GM03348 (cell line): ENCODE measurements at places on chromosomes 12 and 14.

DNA sequence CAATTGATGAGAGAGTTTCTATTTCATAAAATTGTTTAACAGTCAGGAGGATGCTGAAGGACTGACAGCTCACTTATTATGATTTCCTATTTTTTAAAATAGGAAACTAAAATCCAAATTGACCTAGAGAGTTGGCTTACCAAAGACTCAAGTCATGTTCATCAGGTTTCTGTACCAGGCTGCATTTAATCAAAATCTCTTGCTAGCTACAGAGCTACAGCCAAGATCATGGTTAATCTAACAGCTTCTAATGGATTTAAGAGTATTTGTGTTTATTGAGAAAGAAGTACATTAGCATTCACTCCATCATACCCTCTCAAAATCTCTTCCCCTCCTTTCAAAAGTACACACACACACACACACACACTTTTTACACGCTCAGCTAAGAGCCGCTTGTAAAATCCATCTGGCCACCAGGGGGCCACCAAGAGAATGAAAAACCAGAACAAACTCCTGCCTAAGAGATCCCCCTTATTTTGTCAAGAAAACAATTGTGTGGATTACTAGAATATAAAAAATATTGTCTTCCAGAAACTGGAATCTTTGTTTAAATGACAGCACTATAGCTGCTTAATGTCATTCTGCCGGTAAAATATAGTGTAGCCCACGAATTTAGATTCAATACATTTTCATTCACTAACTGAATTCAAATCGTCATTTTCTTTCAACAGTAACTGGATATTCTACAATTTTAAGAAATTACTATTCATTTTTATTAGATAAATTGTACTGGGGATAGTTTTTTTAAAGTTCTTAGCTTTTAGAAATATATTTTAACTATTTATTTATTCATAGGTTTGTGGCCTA is 334.0 kb downstream of the BTG1 start:
- DNase-seq, result peak; percentile 51

GRCh38 chr12:107404981-107405380 is 280.6 kb upstream of the PWP1 start:
- peak; percentile 32 for DNase-seq

DNA sequence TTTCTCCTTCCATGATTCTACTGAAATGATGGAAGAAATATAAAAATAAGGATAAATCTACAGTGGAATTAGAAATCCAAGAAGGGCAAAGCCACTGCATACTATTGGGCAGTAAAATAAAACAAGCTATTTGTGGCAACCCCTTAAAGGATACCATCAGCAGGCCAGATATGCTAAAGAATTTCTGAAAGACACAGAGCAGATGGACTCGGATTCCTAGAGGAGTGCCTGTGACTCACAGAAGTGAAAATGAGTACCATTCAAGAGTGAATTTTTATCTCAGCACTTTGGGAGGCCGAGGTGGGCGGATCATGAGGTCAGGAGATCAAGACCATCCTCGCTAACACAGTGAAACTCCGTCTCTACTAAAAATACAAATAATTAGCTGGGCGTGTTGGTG is 318.1 kb downstream of the LRIG3 start:
- DNase-seq, result no peak

DNA sequence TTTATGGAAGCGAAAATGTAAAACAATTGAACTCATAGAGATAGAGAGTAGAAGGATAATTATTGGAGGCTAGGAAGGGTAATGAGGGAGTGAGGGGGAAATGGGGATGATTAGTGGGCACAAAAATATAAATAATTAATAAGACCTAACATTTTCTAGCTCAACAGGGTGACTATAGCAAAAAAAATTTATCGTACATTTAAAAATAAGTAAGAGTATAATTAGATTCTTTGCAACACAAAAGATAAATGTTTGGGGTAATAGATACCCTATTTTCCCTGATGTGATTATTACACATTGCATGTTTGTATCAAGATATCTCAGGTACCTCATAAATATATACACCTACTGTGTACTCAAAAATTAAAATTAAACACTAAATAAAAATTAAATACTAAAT is 1070.0 kb downstream of the LRFN5 start:
- DNase-seq, result no peak

DNA sequence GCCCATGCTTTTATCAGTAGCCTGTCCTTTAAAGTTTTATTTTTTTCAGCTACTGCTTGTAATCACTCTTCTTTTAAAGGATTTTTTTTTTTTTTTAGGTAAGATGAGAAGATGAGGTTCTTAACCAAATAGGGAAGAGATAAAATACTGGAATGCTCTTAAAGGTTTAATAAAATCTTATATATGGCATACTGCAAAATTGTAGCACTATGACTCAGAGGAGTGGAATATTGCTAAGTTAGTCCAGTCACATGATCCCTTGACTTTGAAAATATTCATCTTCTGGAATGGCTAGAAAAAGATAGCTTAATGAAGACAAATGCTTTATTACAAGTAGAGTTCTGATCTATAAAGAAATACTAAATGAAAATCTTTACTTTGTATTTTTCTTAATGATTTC is 116.6 kb downstream of the NAV3 start:
- peak; percentile 28 for DNase-seq

DNA sequence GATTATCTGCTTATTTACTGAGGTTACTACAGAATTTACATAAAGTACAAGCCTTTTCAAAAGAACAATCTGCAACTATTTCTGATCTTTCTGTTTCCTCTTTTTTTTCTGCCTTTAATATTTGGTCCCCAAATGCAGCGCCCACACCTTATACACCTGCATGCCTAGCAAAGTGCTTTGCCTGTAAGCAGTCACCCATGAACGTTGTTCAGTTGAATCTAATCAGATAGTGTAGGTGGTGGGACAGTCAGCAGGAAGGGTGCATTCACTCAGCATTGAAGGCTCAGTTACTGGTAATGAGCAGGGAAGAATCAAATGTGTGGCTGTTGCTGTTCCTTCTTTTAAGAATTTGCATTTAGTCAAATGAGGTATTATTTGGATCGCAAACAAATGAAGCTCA is 108.4 kb downstream of the GPR135 start:
- DNase-seq, result no peak

GRCh38 chr12:78671295-78671694 is 193.3 kb upstream of the SYT1 start:
- DNase-seq, result no peak

DNA sequence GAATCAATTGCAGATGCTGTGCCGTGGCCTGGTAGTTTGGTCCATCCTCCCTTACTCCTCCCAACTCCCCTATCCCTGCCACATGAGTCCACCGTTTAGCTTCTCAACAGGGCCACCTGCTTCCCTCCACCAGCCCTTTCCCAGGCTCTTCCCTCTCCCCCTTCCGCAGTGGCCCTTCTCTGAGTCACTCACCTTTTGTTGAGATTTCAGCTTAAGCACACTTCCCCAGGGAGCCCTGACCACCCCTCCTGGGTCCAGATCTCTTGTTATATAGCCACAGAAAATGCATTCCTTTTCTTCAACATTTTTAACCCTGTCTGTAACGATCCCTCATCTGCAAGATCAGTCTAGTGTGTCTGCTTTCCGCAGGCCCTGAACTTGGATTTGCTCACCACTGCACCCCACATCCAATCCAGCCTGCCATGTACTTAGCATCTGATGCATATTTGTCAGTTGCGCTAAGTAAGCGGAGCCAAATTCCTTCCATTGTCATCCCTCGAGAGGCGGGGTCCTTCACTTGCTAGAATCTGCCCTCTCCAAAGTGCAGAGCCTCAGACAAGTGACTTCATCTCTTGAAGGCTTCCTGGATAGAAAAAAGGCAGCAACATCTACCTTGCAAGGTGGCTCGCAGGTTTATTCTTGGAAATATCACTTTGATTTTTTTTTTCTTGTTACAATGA is 41.1 kb downstream of the TMEM63C start:
- no peak for DNase-seq

DNA sequence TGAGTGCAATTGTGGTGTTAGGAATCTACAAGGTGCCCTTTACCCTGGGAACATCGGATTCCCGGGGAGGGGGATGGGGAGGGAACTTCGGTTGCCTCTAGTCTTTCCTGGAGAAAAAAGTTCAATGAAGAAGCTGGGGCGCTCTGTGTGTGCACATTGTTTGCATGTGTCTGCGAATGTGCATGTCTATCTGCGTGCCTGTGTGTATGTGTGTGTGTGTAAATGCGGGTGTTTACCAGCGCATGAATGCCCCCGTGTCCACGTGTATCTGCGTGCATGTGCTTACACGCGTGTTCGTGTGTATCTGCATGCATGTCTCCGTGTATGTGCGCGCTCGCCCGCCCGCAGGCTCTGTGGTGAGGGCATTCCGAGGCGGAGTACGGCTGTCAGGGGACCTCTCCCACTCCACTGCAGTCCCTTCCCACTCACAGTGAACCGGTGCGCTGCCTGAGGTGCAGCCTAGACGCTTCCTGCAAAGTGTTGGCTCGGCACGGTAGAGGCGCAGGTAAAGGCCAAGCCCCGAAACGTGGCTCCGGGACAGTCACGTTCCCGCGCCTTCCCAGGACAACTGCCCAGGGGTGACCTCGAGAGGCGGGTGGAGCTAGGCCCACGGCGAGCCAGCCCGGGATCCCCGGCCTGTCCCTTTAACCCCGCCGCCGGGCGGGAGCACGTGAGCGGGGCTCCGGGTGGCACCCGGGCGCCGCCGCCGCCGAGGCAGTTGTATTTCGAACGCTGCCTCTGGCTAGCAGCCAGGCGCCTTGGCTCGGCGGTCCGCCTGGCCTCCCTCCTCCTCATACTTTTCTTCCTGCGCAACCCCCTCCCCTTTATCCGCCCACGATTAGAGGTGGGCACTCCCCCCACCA is 539 bp upstream of the HMGA2 start:
- DNase-seq, result peak; percentile 82

DNA sequence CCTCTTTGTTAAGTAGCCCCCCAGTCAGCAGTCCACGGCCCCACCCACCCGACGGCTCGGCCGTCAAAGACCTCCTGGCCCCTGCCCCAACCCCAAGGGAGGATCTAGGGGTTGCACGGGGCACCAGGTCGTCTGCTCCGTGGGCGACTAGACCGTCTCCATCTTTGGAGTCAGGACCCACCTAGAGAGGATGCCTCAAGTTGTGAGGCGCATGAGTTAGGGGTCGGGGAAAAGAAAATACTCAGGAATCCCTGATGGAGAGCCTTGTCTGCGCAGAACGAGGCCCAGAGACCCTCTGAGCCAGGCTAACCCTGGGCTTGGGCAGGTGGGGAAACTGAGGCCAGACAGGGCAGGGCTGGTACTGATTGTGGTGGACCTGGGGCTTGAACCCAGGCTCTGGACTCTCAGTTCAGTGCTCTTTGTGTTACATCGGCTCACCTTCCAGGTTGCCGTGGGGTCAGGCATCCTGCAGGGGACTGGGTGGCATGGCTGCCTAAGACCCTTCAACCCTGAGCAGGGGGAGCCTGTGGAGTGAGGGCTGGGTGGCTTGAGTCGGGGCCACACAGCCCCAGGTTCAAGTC is 839 bp downstream of the OTUB2 start:
- DNase-seq, result no peak

DNA sequence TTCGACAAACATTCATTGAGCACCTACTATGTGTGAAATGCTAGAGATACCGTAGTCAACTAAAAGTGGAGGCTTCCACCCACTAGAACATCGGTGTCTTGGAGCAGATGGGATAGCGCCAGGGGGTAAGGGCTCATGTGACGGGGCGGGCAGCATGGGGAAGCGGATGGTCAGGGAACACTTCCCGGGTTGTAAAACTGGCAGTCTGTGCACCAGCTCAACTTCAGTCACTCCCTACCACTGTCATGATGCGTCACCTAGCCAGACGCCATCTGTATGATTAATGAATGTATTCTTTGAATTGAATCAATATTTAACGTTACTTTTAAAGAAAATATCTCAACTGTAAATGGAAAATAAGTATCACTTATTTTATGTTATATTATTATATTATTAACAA is 93.5 kb downstream of the PIWIL1 start:
- DNase-seq, result no peak

DNA sequence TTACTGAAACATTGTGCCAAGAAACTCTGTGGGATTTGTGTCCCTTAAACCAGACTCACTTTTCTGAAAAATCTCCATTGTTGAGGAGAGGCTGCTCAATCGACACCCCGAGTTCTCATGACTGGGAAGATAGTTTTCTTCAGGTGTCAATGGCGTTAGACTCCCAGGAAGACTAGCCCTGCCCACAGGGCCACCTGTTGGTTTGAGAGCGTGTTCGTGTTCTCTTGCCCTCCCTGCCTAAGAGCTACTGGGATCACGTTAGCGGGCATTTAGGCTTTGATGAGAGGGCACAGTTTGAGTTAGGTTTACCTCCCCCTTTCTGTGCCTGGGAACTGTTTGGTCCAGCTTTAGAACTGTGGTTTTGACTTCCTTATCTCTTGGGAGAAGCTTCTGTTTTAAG is 10.7 kb upstream of the UNC119B start:
- DNase-seq, result no peak

DNA sequence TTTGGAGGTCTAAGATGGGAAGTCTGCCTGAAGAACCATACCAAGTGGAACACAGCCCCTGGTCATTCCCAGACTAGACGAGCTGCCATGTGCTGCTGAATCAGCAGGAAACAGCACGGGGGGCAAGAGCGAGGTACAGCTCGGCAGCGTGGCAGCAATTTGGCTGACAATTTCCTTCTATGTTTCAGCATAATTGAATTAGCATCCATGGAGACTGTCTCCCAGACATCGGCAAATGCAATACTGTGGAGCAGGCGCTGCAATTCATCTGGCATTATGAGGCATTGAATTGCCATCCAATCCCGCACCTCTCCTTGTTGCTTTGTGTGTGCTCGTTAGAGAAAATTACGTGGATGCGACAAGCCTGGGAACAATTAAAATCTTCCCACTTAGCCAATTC is 46.0 kb upstream of the CCDC60 start:
- no peak for DNase-seq

DNA sequence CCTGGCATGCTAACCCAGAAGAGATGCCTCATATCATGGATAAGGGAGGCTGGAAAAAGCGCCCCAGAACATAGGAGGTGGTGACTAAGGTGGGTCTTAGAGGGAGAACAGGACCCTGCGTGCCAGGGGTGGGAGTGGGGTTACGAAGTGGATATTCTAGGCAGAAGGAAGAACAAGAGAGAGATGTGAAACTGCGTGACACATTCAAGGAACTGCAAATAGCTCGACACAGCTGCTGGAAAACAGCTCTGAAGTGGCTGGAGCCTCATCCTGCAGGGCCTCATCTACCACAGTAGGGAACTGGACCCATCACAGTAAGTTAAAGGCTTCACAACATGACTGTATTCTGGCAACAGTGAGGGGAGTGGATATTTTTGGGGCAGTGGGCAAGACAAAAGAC is 61.1 kb downstream of the RNF34 start:
- DNase-seq, result no peak

- no peak for DNase-seq
Observed at GRCh38 chr14:61342486-61342885, 21.1 kb downstream of the PRKCH start.

DNA sequence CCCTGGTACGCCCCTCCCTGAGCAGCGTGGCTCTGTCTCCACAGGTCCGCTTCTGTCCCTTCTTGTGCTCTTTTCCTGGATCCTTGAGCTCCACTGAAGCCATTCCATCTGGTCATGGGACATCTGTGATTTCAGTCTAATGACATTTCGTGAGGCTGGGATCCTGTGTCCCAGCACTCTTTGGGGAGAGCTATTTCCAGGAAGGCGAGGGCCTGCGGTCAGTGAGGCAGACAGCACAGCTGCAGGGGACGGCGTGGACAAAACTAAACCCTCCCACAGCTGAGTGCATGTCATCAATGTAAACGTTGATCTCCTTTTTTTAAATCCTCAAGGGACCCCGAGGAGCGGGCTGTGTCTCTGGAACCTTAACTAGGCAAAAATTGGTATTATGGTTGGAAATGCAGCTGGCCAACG is 127.7 kb downstream of the DACT1 start:
- DNase-seq, result no peak
